ENCODE measurements at places on chromosomes 11 and 22. TPM values are rescaled to one million over a fixed set of nuclear protein-coding genes. Genes with fewer than 3 reads are reported as not detected.

The OR51B4 gene
- total RNA-seq: not detected

The TRIOBP gene
- 66.9 TPM for total RNA-seq

The DLG2 gene
- total RNA-seq: 0.91 TPM

The OR9Q2 gene
- not detected for total RNA-seq

The AQP11 gene
- 0.30 TPM for total RNA-seq

The LARGE1 gene
- 0.91 TPM for total RNA-seq

The SERHL2 gene
- 1.9 TPM for total RNA-seq

The NRGN gene
- total RNA-seq: 0.91 TPM

The SLC6A5 gene
- total RNA-seq: not detected

The OR51I1 gene
- total RNA-seq: not detected

The PHLDB1 gene
- total RNA-seq: 108 TPM

The NLRP14 gene
- total RNA-seq: 0.15 TPM
